ENCODE measurements at places on chromosomes 12 and 14.

GRCh38 chr12:14618983-14619382 lies 51.3 kb upstream of the PLBD1 start:
- H3K27me3 ChIP-seq: no peaks in the 10 kb centered on the region
- no peak overlapping the region for H3K4me3 ChIP-seq
- no peak overlapping the region for H3K27ac ChIP-seq
- no peaks in the 10 kb centered on the region for H3K4me1 ChIP-seq

DNA sequence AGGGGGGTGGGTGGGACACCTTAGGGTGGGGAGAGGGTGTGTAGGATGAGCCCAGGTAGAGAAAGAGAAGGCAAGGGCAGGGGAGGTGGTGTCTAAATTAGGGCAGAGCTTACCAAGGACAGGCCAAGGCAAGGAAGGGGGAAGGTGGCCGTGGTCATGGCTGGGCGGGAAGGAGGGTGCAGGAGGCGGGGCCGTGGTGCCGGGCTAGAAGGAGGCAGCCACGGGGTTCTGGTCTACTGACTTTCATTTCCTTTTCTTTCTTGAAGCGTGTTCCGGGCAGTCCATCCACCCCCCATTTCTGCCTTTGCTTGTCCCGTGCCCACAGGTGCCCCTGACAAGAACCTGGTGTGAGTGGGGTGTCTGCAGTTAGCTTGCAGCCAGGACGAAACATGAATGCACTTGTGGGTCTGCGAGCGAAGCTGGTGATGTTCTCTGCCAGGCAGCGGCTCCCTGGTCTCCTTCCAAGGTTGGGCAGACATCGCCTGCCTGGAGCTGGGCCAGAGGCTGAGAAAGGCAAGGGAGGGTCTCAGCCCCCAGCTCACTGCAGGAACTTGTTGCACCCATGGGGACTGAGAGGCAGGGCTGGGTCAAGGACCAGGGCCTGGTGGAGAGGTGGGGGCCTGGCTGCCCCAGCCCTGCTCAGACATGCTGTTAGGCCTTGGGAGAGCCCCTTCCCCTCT lies 58.2 kb downstream of the KIF26A start:
- H3K27ac ChIP-seq: no peak overlapping the region
- no peak for DNase-seq
- no peaks in the 10 kb centered on the region for H3K27me3 ChIP-seq
- H3K36me3 ChIP-seq: no peaks in the 10 kb centered on the region
- no peak overlapping the region for H3K4me3 ChIP-seq

DNA sequence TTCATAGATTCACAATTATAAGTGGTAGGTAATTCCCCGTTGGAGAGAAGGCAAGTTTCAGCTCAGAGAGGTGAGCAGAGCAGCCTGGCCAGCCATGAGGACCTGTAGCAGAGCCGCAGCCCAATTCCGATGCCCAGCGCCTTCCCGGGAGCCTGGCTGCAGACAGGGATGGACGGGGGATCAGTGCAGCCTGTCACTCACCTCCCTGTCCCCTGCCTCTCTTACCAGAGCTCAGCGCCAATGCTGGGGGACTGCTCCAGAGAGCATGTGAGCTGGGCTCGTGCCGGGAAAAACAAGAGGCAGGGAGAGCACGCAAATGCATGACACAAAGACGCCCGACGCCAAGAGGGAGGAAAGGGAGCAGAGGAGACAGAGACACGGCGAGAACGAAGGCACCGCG lies 231.9 kb downstream of the BCL11B start:
- H3K36me3 ChIP-seq: no peaks in the 10 kb centered on the region
- H3K4me1 ChIP-seq: peaks cover 11% of the 10 kb centered on the region
- no peak overlapping the region for H3K27ac ChIP-seq
- no peaks in the 10 kb centered on the region for H3K27me3 ChIP-seq
- no peak overlapping the region for H3K4me3 ChIP-seq
- no peak for DNase-seq

DNA sequence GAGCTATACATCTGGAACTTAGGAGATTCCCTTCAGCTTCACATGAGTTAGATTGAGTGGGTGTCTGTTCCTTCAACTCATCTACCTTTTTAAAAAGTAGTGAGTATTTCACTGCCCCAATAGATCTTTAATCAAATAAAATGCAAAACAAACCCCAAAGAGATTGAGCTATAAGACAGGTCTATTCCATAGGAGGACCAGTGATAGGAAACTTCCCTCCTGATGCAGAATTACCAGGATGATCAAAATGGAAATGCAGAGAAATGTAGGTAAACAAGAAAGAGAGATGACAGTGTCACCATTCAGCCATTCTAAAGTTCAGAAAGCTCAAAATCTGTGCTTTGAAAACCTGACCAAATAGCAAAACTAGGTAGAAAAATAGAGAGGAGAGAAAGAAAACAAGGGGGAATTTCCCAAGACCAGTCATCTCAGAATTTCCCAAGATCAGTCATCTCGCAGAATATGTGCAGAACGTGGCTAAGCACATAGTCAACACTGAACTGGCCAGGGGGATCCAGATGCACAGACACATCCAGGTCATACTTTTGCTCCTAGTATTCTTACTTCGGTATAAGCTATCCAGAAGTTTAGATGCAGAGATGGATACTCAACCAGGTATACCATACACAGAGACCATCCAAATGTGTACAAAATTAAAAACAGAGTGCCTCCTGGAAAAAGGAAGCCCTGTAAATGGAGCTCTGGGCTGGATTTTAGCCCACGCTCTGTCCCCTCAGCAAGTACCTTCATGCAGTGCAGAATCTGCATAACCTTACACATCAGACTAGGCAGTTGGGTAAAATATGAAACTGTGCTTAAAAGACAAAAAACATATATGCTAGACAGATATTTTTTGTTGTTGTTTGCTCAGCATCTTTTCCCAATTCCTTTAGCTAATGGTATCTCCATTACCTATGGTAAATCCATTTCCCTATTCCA lies 27.4 kb downstream of the SLC41A2 start:
- no peaks in the 10 kb centered on the region for H3K36me3 ChIP-seq
- no peak overlapping the region for H3K4me3 ChIP-seq
- no peaks in the 10 kb centered on the region for H3K4me1 ChIP-seq

DNA sequence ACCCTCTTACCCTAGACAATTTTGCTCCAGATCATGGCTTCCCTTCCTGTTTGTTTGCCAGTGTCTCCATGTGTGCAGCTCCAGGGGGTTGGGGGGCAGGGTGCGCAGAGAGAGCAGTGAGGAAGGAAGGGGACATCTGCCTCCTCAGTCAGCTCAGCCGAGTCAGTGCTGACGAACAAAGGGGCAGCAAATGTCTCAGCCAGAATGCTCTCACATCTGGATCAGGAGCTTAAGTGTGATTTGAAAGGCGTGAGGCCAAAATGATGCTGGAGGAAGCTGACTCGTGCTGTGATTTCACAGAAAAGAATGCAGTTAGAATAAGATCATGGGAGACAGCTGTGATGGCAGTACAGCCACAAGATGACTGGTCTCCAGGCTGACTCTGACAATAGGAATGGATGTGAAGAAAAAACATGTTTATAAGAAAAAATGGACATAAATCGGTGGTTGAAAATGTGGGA lies 27.1 kb upstream of the CDK17 start:
- peak; percentile 90 for DNase-seq
- H3K4me1 ChIP-seq: peaks cover 21% of the 10 kb centered on the region
- no peaks in the 10 kb centered on the region for H3K36me3 ChIP-seq
- no peak overlapping the region for H3K4me3 ChIP-seq
- peak overlapping the region; percentile 31 for H3K27ac ChIP-seq
- no peaks in the 10 kb centered on the region for H3K27me3 ChIP-seq

DNA sequence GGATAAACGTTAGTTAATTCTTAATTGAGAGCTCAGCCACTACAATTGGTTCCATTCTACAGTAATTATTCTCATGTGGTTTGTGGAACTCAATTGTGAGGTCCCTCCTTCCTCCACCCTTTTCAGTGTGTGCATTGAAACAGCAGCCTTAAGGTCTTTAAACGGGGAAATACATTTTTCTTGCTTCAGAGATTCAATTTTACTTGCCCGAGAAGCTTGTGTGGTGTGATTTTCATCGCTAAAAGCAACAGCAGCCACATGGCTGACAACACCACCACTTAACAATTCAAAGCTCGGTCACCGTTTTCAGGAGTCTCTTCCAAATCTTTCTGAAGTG lies 733 bp upstream of the PPFIBP1 start:
- no peaks in the 10 kb centered on the region for H3K27me3 ChIP-seq
- H3K4me1 ChIP-seq: peaks cover 13% of the 10 kb centered on the region
- H3K4me3 ChIP-seq: no peak overlapping the region
- H3K36me3 ChIP-seq: peaks cover 3% of the 10 kb centered on the region
- peak overlapping the region; percentile 98 for H3K27ac ChIP-seq

GRCh38 chr12:111368291-111368787 lies 556 bp downstream of the PHETA1 start:
- no peak overlapping the region for H3K27ac ChIP-seq
- peaks cover 5% of the 10 kb centered on the region for H3K36me3 ChIP-seq
- no peaks in the 10 kb centered on the region for H3K27me3 ChIP-seq
- H3K4me1 ChIP-seq: peaks cover 22% of the 10 kb centered on the region
- peak overlapping the region; percentile 94 for H3K4me3 ChIP-seq
- DNase-seq: peak; percentile 6

DNA sequence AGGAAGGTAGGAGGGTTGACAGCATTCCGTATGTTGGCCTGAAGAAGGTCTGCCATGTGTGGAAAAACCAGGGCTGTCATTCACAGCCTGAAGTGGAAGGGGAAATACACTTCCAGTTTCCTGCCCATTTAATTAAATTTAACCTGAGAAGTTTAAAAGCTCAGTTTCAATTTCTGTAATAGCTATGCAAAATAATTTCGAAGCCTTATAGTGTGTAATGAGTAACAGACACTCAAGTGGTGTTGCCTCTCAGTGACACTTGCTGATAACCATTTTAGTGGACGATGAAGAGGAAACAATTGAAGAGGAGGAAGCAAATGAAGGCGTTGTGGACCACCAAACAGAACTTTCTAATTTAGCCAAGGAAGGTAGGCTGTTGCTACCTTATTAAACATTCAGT lies 44.8 kb downstream of the EP400 start:
- no peak for DNase-seq
- H3K4me3 ChIP-seq: no peak overlapping the region
- H3K4me1 ChIP-seq: peaks cover 21% of the 10 kb centered on the region
- H3K27me3 ChIP-seq: no peaks in the 10 kb centered on the region

DNA sequence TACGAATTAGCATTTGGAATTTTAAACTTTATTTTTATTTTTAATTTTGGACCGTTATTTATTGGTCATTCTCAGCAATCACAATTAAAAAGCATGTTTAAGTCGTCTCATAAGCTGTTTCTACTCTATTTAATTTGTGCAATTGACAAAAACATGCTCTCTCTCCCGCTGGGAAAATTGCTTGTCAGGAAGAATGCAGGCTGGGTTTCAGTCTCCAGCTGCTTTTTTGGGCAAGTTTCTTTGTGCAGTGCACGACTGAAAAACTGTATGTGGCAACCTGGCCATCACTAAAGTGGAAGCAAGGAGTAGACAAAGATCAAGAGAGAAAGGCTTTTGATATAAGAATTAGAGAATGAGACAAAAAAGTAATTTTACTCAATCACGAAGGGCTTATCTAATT lies 941.5 kb upstream of the MDGA2 start:
- H3K27ac ChIP-seq: no peak overlapping the region
- no peaks in the 10 kb centered on the region for H3K27me3 ChIP-seq
- no peaks in the 10 kb centered on the region for H3K36me3 ChIP-seq
- H3K4me3 ChIP-seq: no peak overlapping the region
- DNase-seq: no peak

DNA sequence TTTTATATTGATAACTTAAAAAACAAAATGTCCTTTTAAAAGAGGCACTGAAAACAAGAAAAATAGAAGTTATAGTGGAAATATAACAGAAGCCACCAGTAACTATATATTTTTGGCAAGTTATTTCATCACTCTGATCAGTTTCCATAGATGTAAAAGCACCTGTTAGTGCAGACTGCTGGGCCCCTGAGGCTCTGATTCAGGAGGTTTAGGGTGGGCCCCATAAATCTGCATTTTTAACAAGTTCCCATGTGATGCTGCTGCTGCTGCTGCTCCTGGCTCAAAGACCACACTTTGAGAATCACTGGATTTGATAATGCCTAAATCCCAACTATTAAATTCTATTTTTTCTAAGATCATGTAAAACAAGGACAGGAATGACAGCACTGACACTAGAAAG lies 251.1 kb downstream of the MED13L start:
- no peak overlapping the region for H3K4me3 ChIP-seq
- no peaks in the 10 kb centered on the region for H3K4me1 ChIP-seq
- no peaks in the 10 kb centered on the region for H3K27me3 ChIP-seq
- peaks cover 2% of the 10 kb centered on the region for H3K36me3 ChIP-seq
- DNase-seq: no peak

- no peak for DNase-seq
- H3K27me3 ChIP-seq: no peaks in the 10 kb centered on the region
- H3K4me3 ChIP-seq: no peak overlapping the region
- no peaks in the 10 kb centered on the region for H3K36me3 ChIP-seq
Measured at GRCh38 chr14:24839617-24840203, 205.7 kb upstream of the GZMB start.

- peak overlapping the region; percentile 37 for H3K4me3 ChIP-seq
- no peaks in the 10 kb centered on the region for H3K27me3 ChIP-seq
- peak; percentile 92 for DNase-seq
- H3K27ac ChIP-seq: no peak overlapping the region
- H3K4me1 ChIP-seq: peaks cover 14% of the 10 kb centered on the region
Measured at GRCh38 chr12:52036587-52037171, 14.6 kb upstream of the NR4A1 start.

GRCh38 chr12:65707051-65707450 lies 117.2 kb upstream of the HMGA2 start:
- no peak overlapping the region for H3K27ac ChIP-seq
- no peaks in the 10 kb centered on the region for H3K27me3 ChIP-seq
- DNase-seq: no peak
- H3K4me1 ChIP-seq: no peaks in the 10 kb centered on the region
- H3K36me3 ChIP-seq: no peaks in the 10 kb centered on the region

DNA sequence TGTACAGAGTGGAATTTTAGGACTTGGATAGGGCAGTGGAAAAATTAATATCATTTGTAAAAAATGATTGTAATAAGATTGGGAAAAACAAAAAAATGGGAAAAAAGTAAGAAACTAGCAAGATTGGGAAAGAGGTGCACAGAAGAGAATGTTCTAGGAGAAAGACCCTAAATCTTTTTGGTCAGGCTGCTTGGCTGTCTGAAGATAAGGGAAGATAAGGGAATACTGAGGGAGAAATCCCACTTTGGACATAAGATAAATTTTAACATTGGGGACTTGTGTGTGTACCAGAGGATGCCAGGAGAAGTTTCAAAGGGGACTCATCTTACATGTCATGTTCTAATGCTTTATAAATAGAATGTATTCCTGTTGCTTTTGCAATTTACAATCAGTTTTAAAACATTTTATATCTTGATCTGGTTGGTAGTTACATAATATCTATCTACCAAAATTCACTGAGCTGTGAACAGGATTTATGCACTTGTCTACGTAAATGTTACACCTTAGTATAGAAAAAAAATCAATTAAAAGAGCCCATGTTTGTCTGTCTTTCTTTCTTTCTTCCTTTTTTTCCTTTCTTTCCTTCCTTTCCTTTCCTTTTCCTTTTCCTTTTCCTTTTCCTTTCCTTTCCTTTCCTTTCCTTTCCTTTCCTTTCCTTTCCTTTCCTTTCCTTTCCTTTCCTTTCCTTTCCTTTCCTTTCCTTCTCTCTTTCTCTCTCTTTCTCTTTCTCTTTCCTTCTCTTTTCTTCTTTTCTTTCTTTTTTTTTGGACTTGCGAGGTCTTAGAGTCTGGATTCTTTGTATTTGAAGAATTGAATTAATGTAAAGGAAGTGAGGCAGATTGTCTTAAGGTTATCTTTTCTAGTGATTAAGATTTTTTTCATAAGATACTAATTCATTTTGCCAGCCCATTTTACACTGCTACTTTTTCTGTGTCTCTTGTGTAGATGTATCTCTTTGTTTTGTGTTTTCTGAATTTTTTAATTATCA lies 66.1 kb downstream of the KTN1 start:
- H3K4me1 ChIP-seq: no peaks in the 10 kb centered on the region
- no peak for DNase-seq
- peaks cover 5% of the 10 kb centered on the region for H3K36me3 ChIP-seq

- H3K27ac ChIP-seq: no peak overlapping the region
- no peak for DNase-seq
- no peak overlapping the region for H3K4me3 ChIP-seq
- no peaks in the 10 kb centered on the region for H3K36me3 ChIP-seq
Measured at GRCh38 chr12:46517579-46517962, 145.0 kb upstream of the SLC38A2 start.

All from trophoblast cell (in vitro differentiated cells and primary cell).